ENCODE measurements at places on chromosomes 7 and 10.
A peak's percentile ranks its signal among the peaks of the same experiment; 100 is the strongest.

DNA sequence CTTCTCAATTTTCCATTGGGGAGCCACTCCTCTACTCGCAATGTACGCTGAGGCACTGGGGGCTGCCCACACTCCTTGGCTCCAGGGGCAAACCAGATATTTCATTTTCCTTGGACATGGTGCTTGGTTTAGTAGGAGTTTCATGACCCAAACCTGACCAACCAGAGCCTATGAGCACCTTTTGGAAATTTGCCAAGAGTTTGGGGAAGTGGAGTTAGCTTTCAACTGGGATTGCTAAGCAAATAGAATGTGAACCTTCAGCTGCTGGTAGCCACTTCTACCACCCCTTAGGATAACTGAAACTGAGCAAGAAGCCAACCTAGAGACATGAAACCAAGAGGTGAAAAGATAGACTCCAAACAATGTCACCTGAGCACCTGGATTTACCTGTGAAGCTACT is 74.9 kb upstream of the COL13A1 start:
- no peak for DNase-seq

- no peak for DNase-seq
These were observed 5.3 kb upstream of the MAGI2 start for GRCh38 chr7:79458796-79459195.

DNA sequence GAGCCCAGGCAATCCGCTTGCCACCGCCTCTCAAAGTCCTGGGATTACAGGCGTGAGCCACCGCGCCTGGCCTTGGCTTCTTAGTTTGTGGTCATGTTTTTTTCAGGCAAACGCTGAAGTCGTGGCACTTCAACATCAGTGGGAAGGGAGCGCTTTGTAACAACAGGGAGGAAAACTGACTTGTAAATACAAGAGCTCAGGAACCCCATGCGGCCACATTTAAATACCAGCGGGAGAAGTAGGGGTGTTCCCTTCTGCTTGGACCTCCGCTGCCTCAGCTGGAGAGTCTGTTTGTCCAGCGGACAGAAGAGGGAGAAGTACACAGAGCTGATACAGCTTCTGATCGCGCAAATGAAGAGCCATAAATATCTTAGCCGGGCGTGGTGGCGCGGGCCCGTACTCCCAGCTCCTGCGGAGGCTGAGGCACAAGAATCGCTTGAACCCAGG is 108.7 kb upstream of the KMT2C start:
- DNase-seq: no peak

GRCh38 chr10:63246356-63246755 is 113.2 kb downstream of the NRBF2 start:
- no peak for DNase-seq

DNA sequence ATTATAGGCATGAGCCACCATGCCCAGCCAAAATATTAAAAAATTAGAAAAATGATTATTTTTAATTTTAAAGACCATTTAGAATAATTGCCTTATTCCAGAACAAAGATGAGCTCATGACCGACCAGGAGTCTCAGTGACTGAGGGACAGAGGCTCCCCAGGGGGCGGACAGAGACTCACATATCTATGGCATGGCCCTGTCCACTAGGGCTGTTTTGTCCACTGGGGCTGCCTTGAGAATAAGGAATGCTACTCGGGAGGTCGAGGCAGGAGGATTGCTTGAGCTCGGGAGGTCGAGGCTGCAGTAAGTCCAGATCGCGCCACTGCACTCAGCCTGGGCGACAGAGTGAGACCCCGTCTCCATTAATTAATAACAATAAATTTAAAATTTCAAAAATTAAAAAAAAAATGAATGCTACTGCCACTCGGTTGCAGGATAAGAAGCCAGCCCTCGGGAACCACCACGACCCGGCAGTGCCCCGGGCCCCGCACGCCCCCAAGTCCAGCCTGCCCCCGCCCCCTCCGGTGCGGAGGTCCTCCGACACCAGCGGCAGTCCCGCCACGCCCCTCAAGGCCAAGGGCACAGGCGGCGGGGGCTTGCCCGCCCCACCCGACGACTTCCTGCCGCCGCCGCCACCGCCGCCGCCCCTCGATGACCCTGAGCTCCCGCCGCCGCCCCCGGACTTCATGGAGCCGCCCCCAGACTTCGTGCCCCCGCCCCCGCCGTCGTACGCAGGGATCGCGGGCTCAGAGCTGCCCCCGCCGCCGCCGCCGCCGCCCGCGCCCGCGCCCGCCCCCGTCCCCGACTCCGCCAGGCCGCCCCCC is 128.6 kb downstream of the APBB1IP start:
- no peak for DNase-seq

- DNase-seq: peak; percentile 11
These were observed 717 bp downstream of the ADCY1 start for GRCh38 chr7:45574669-45575500.

GRCh38 chr7:38844952-38845563 is 63.9 kb downstream of the VPS41 start:
- DNase-seq: no peak

DNA sequence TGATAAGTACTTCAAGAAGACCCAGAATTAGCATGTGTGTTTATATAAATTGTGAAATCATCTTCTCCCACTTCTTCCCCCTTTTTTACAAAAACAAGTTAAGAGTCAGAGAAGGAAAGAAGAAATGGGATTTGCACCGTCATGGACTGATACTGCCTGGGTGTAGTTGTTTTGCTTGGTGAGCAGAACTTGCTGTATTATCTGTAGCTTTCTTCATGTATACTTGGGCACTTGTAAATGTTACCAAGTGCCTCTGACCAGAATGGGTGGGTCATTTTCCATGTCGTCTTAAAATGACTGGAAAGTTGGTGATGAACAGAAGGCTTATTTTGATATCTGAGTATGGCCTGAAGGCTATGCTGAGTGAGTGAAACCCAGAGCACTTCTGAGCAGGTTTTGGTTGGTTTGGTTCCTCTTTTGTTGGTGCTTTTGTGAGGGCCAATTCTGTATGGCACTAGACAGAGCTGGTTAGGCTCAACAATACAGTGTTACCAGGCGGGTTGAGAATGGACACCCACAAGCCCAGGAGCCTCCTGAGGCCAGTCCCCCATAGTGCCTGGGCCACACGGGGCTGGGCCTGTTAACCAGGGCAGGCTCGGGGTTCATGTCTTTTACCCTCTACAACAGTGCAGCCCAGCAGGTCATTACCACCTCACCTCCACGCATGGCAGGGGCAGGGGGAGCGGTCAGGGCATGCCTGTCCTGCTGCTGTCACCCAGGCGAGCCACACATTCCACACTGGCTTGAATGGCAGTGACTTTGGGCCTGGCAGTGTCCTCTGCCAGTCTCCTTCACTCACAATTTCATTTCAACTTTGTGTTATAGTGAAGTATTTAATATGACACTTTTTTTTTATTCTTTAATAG is 115.1 kb downstream of the CCNY start:
- DNase-seq: no peak

DNA sequence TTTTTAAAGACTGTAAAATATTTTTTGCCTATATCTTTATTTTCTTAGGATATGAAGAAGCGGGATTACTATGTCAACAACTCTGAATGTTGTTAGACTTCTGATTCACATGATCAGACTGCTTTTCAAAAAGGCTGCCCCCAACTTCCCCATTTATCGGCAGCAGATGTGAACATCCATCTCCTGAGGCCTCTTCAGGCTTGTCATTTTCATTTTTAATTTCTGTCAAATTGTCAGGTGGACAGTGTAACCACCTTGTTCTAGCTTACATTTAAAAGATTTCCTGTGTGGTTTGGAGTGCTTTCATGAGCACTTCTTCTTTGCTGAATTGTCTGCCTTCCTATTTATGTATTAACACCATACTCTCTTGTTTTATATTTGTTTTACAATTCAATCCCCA is 78.8 kb upstream of the GSDME start:
- DNase-seq: no peak

DNA sequence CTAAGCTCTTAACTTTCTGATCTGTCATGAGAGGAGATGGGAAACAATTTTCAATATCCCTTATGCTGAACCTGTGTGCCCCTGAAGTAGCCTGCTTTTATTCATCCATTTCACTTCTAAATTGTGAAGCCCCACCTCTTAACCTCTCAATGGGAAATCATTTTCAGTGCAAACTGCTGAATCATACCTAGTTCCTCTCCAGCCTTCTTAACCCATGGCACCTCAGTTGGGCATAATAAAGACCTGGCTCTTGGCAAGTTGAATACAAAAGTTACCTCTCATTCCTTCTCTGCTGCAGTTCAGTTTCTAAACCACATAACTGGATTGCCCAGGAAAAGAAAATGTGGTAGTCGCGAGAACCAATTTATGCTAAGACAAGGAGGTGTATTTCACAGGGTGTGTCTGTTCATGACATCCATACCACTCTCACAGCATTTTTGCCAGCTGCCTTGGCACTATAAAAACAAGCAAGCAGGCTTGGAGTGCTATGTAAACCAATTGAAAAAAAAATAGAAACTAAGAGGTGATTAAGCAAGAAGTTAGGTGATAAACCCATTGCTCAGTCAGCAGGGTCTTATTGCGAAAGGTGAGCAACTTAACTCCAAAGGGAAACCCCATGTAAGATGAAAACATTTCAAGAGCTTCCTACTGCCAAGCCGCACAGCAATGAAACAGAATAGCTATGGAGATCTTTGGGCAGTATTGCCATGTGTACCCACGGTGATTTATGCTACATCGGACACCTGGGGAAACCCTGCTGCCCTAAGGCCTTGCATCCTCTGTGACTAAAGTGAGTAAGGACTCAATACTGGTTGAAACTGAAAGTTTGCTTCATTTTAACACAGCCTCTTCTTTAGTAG is 57.0 kb upstream of the DKK1 start:
- DNase-seq: no peak

DNA sequence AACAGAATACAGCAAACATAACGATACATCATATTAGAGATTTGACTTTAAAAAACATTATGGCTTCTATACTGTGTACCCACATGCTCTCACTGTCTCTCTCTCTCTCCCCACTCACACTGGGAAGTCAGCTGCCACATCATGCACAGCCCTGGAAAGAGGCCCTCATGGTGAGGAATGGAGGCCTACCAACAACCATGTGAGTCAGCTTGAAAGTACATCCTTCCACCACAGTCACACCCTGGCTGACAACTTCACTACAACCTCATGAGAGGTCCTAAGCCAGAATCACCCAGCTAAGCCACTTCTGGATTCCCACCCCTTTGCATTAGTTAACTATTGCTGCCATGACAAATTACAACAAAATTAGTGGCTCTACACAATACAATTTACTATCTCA is 23.3 kb upstream of the GPR22 start:
- DNase-seq: no peak

DNA sequence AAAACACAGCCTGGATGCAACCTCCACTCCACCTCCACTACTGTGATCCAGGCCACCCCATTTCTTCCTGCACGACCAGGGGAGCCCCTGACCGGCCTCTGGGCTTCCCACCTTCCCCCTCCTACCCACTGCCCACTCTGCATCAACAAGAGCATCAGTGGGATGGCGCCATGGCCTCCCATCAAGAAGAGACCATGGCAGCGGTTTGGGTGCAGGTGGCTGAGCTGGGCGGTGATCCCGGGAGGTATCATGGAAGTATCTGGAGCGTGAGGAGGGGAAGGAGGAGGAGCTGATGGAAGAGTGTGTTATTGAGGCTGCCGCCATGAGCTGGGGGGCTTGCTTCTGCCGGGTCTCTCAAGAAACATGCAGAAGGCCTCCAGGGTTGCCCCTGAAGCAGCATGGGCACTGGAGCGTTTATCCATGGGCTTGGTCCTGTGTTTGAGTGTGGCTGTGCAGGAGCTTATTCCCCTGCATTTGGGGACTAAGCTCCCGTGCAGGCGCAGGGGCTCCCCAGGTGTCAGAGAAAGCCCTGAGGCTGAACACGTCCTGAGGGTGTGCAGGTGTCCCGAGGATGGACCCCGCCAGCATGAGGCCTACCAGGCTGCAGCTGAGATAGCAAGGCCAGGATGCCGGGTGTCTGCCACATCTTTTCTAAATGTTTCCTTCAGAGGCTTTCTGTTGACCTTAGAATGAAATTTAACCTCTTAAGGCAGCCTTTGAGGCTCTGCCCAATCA is 99.2 kb upstream of the PCBD1 start:
- DNase-seq: no peak

- no peak for DNase-seq
These were observed 101.9 kb downstream of the GRID1 start for GRCh38 chr10:86264481-86265231.

GRCh38 chr10:80444646-80445319 is 9.3 kb upstream of the TSPAN14 start:
- peak; percentile 71 for DNase-seq

DNA sequence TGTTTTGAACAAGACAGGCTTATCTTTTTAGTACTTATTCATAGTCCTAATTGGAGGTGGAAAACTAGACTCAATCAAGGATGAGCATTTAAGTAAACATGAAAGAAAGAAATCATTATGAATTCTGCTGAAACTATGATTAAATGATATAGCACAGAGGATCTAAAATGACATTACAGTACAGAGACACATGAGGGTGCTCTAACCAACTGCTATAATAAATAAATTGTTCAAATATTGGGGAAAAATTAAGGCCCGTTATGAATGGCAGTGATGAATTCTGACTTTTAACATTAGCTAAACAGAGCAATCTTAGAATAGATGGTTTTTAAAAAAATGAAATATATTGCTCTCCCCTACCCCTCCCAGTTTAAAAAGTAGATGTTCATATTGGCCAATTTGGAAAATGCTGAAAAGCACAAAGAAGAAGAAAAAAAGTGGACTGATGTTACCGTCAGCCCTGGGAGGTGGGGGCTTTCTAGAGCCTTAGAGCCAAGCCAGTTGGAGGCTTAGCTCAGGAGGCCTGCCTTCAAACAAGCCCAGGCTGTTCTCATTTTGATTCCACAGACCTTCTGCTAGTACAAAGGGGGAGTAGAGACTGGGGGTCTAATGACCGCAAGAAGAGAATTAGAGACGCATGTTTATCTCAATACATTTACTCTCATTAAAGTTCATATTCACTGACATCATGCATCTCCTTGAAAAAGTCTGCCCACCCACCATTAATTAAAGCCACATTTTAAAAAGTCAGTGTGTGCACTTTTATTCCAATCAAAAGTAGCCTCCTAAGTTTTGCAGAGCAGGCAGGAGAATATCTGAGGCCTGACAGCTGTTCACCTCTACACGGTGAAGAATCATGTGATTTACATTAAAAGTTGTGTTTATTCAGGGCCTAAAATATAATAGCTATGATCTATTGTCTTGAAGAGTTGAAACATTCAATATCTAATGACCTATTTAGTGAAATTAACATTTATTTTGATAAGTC is 10.0 kb downstream of the WNT2 start:
- no peak for DNase-seq

- no peak for DNase-seq
These were observed 54.5 kb downstream of the PIP4K2A start for GRCh38 chr10:22659866-22660265.
